ENCODE measurements at places on chromosomes 3 and 15.

DNA sequence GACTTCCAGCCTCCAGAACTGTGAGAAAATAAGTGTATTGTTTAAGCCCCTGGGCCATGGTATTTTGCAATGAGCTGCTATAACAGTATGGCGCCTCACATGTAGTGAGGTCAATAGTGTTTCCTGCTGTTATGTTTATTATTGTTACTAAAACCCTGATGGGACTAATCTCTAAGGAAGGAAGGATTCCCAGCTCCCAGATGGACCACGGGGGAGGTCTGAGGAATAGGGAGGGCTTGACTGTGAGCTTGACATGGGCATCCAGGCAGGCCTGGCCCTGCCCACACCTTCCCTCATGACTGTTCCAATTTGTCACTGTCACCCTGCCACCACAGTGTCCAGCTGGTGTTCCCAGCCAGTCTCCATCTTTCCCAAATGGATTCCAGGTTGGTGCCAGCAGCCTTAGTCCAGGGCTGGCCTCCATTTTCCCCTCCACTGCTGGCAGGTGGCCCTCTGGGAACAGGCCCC, 14.5 kb upstream of the SLC41A3 start:
- no peak for DNase-seq

DNA sequence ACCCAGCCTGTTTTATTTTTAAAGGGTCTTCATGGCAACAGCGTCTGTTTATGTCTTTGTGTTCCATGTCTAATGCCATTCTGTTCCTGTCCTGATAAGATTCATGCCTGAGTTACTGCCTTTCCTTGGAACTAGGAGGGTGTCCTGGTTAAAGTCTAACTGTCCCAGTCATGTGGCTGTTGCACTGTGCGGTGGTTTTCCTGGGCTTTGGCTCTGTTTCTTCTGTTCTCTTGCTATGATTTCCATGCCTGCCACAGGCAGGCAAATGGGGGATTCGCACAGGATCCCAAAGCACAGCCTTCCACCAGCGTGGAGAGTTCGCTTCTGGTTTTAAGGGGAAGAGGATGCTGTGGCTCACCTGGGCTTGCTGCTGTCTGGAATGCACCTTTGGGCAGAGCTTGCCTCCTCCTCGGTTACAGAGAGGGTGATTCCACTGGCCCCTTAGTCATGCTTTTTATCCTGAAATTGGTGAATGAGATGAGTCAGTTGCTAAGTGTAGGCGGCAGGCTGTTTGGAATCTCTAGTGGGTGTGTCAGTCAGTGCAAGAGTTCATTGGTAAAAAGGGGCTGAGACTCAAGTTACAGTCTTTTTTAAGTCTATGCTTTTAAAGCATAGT, 86.8 kb downstream of the CCK start:
- no peak for DNase-seq

GRCh38 chr3:112460519-112461195, 38.6 kb downstream of the BTLA start:
- no peak for DNase-seq

DNA sequence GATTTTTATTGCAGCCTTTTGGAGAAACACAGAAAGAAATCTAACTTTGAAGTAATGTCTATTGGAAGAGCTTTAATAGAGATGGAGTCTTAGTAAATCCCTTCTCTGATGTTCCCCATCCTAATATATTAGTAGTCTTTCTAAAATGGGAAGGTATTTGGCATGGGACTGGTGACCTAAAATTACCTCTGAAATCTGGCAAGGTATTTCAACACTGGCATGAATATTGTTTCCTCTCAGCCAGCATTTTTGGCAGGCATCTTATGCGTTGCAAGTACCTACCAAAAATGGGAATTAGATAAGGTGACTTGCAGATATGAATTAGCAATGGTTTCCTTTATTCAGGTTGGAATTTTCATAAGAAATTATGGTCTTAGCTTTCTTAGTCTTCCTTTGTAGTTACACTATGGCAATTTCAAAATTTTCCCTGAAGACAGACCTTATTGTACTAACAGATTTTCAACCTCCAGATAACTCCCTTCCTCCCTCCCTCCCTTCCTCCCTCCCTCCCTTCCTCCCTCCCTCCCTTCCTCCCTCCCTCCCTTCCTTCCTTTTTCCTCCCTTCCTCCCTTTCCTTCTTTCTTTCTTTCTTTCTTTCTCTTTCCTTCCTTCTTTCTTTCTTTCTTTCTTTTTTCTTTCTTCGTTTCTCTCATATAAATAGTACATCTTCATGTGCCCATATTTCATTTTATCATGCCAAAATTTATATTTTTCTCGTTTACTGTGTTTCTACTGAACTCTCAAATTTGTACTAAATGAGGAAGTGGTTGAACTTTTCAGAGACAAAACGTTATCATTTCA, 168.2 kb upstream of the KCNMB2 start:
- DNase-seq, result no peak

- DNase-seq, result no peak
Observed at GRCh38 chr15:67827562-67828277, 2.4 kb downstream of the SKOR1 start.

- no peak for DNase-seq
Observed at GRCh38 chr3:187742351-187743171, 2.7 kb downstream of the BCL6 start.

- no peak for DNase-seq
Observed at GRCh38 chr15:77753281-77753873, 120.7 kb upstream of the LINGO1 start.

GRCh38 chr3:139292711-139293664, 50.8 kb upstream of the MRPS22 start:
- DNase-seq, result no peak

DNA sequence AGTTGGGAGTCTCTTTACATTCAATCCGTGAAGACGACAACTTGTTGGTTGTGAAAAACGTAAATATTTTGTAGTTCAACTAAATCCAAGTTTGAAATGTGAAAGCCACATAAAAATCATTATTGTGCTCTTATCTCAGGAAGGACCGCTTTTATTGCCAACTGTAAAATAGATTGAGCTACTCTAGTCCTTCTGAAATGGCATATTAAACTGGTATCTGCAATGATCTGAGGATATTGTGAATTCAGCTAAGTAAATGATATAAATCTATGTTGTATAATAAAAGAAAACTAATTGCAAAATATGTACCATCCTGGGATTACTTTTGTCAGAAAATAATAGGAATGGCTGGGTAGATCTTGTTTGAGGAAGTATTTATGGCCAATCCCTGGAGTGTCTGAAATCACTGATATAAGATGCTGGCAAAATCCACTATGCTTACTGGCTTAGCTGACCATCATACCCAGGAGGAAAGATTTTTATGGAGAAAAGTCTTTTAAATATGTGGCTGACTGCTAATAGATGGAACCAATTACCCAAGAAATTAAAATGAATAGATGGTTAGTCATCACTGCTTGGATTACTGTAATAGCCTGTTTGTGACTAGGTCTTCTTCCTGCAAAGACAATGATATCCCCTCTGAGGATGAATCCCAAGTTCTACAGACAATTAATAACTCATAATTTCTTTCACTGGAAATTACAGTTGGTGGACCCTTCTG, 191.8 kb downstream of the SEMA6D start:
- DNase-seq, result no peak

GRCh38 chr3:14143271-14144225, 18.7 kb downstream of the TMEM43 start:
- DNase-seq, result no peak

GRCh38 chr3:177206936-177207335, 9.7 kb upstream of the TBL1XR1 start:
- no peak for DNase-seq

DNA sequence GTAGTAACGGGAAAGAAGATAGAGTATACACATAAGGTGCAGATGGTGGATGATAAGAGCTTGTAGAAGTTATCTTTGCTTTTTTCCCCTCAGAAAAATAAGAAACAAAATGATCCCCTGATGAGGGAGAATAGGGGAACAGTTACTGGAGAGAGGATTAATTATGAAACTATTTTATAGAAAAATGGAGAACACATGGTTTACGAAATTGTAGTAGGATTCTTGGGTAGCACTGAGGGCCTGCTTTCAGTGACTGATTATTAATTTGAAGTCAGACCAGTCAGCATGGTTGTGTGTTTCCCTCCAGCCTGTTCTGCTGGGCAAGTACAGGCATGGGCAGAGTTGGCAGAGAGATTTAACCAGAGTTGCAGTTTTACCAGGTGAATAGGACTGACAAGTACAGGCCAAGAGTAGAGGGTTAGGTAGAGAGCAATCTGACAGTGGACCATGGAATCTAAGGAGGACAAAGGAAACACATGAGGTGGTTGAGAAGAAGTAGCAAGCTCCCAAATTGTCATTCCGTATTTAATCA, 5.9 kb downstream of the SLC49A4 start:
- no peak for DNase-seq
